ENCODE measurements at places on chromosomes 3 and 15.

- no peak for DNase-seq
Measured at GRCh38 chr3:168250415-168250861, 154.7 kb upstream of the GOLIM4 start.

- peak; percentile 19 for DNase-seq
Measured at GRCh38 chr3:141412087-141412935, 44.0 kb downstream of the ZBTB38 start.

- no peak for DNase-seq
Measured at GRCh38 chr15:93029214-93029835, 59.7 kb downstream of the RGMA start.

GRCh38 chr3:60056404-60056803, 1006.6 kb upstream of the CFAP20DC start:
- DNase-seq: no peak

- DNase-seq: no peak
Measured at GRCh38 chr3:176655404-176656094, 541.7 kb downstream of the TBL1XR1 start.

DNA sequence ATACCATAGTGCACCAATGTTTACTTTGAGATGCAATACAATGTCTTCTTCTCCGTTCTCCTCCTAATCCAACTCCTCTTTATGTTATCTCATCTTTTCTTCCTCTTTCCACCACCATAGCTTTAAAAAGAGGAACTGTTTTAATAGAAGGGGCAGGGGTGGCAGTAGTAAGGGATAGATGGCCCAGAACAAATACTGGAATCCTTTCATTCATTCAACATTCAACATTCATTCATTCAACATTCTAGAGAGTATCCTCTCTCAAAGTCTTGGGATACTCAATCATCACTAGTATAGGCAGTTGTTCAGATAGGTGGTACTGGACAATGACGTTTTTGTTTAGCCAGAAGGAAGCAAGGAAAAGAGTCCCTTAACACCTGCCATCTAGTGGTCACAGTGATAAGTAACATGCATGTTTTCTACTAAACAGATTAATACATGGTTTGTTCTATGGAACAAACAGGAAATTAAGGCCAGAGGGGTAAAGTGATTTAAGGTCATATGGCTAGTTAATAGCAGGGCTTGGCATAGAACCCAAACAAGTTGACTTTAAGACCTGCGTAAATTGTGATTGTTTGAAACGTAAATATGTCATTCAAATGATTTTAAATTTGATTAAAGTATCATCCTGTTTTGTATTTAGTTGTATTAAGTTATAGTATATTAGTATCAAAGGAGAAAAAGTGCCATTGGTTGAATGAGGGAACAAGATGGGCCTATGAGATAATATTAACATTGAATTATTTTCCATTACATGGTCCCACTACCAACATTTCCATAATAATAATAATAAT, 26.9 kb upstream of the EHHADH start:
- no peak for DNase-seq

DNA sequence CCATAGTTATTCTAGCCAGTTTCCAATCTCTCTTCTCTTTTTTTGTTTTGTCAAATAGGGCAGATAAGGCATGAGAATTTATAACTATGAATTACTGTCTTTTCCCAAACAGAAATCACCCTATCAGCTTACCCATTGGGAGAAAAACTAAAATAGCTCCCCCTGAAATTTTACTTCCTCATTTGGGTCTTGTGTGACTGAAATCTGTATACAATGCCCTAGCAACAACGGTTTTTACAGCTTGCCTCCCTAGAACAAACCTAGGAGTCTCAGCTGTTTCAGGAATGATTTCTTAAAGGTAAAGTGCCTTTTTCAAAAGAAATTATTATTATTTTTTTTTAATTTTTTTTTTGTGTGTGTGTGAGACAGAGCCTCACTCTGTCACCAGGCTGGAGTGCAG, 56.8 kb downstream of the CD86 start:
- DNase-seq: no peak

- no peak for DNase-seq
Measured at GRCh38 chr3:121835465-121835801, 424 bp downstream of the EAF2 start.

DNA sequence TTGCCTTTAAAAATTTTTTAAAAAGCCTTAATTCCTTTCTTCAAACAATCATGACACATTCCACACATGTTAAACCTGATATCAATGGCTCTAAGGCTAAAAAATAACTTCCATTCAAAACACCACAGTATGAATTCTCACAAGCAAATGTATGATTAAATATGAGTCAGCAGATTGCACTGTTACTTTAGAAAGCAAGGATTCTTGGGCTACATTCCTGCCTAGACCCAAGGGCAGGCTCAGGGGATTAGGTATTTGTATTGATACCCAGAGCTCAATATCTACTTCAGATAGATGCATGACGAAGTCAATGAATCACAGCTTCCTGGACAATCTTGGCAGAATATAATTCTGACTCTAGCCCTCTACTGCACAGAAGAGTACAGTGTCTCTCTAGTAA, 65.7 kb downstream of the RARB start:
- no peak for DNase-seq

DNA sequence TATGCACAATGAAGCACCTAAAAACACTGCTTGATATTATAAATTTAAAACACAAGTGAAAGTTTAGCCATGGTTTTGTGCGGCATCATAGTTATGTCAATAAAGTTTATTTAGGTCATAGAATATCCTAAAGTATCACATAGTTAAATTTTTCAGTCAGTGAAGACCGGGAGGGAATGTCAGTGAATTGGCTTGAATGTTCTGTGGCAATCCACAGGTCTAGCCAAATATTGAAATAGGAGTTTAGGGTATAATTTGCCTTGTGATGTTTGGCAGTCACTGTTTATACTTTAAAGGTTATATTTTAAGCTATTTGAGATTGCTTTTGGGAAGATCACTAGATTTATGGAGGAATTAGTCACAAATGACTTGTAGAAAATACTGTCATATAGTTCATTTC, 79.7 kb upstream of the FLNB start:
- no peak for DNase-seq

- DNase-seq: no peak
Measured at GRCh38 chr3:55471522-55472280, 15.4 kb downstream of the WNT5A start.

DNA sequence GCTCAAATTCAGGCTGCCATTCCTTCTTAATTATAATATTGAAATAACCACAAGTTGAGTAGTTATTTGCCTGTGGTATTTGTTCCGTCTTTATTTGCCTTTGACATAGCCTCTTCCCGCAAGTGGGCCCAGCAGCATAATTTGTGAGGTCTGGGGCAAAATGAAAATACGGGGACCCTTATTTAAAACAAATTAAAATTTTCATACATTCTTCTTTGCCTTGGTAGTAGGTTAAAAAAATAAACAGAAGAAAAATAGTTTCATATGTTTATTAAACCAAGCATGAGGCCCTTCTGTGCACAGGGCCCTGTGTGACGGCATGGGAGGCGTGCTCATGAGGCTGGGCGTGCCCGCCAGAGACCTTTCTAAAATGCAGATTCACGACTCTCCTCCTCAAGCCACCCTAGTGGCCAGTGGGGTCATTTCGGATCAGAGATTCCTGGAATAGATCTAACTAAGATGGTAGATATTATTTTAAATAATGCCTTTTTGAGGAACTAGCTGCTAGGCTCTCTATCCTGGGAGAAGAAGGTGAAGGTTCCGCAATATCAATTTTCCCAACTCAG, 35.4 kb downstream of the MASP1 start:
- no peak for DNase-seq

GRCh38 chr3:190692256-190692655, 170.2 kb downstream of the GMNC start:
- DNase-seq: no peak

GRCh38 chr3:50470658-50471057, 32.8 kb downstream of the CACNA2D2 start:
- DNase-seq: no peak

DNA sequence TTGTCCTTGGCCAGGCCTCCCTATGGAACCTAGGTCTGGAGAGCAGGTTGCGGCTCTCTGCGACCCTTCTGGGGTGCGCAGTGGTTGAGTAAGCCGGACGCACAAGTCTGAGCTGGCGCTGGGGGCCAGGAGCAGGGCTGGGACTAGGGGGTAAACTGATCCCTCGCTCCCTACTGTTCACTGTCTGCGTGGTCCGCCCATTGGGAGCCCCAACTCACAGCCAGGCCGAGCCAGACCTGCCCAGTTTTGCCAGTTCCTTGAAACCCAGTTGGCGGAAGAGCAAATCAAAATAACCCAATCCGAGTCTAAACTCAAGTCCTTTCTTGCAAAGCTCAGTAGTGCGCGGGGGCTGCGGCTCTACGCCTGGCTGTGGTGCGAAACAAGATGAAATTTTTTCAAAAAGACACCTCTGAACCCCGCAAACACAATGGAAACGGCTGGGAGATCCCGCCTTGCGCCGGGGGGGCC, 17.5 kb downstream of the RGMA start:
- no peak for DNase-seq

DNA sequence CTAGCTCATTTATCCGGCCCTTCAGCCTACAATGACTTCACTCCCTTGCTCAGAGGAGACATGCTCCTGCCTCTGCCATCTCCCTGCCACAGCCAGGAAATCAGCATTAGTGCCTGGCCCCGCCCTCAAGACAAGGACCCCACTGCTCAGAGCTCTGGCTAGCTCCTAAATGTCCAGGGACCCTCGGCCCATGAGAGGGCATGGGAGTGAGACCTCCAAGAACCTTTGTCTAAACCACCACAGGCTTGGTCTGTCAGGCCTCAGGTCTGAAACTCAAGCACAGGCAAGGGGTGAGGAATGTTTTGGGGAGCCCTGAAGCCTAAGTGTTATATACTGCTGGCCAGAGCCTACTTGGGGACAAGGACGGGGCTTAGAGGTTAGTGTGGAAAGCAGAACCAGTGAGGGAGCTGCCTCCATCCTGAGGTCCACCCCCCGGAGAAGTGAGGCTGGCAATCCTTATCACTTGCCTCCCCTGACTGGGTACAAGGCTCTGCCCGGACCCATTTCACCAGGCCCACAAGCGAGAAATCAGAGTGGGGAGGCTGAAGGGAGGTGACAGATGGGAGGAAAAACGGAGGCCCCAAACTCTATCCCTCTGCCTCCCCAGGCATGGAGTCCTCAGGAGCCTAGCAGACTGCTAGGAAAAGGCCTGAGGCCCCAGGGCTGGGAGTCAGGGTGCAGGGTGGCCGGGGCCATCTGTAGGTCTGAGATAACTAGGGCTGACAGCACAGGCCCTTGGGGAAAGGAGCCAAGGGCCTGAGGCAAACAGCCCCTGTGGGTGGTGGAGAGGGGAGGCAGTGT, 18.8 kb downstream of the SHF start:
- DNase-seq: no peak

DNA sequence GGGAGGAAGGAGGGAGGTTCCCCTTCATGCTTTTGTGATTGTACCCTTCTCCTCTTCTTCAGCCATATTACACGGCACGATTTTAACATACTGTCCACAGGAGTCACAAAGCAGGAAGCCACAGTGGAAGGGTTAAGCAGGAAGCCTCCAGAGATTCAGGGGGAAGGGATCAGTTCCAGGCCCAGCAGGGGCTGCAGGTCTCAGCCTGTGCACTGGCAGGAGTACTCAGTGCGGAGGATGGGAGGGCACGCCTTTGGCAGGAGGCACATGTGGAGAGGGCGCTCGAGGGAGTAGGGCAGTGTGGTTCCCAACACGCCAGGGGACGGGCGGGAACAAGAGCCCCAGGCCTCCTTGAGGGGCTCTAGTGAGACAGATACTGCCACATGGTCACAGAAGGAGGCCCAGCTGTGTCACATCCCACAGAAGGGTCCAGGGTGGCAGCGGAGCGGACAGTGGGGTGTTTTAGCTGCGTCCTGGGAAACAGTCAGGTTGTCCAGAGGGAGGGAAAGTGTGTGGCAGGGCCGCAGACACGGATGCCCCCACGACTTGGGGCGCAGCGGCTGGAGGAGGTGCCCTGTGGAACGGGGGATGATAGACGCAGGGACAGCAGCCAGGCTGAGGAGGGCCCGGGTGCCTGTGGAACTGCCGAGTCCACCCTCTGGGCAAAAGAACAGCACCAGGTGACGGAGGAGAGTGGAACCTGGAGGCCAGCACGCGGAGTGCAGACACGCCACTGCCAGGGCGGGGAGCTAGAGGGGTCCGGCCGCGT, 77.5 kb downstream of the CHSY1 start:
- no peak for DNase-seq

DNA sequence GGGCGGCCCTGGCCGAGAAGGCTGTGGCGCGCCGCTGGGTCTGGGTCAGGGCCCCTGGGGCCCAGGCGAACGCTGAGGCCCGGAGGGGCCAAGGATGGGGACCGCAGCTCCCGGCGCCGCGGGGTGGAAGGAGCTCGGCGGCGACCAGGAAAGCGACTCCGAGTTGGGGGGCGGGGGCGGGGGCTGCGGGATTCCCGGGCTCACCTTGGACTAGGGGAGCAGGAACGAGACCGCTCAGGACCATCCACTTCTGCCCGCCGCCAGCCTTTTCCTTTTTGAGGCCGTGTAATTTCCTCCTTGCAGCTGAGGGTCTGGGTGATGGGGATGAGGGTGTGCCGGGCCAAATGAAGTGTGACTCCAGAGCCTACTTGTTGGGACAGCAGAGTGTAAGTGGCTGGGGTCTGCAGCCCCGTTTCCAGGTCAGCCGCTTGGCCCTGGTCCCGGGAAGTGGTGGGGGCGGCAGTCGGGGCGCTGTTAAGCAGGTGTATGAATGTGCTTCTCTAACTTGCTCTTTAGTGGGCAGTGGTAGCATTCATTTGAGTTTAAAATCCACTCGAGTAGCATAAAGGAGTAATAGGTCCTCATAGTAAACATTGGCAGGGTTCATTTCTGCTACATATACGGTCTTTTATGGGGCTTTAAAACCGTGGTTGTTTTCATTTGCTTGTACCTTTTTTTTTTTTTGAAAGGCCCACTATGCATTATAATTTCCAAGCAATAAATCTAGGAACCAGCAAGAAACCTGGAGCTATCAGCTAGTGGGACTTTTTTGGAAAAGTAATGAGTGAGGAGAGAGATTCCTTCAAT, 717 bp downstream of the PXK start:
- DNase-seq: no peak

GRCh38 chr3:39177708-39178332, 14.6 kb downstream of the XIRP1 start:
- DNase-seq: peak; percentile 68

DNA sequence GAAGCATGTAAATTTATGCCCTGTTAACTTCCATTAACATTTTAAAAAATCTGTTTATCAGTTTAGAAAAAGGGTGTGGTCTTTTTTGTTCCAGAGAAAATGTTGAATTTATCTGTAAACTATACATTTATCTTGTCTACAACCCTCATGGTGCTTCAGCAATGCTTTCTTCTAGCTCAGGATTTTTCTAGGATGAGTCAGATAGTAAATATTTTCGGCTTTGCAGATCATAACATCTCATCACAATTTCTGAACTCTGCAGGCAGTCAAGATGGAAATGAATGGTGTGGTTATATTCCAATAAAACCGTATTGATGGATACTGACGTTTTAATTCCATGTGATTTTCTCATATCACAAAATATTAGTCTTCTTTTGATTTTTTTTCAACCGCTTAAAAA, 70.5 kb upstream of the FOXB1 start:
- DNase-seq: no peak

GRCh38 chr3:185460719-185461350, 38.0 kb downstream of the TMEM41A start:
- DNase-seq: no peak

All from anterior cingulate cortex (tissue), 58 donors.